NCI-H2029 (cell line): ENCODE measurements at places on chromosomes 3 and 15.

DNA sequence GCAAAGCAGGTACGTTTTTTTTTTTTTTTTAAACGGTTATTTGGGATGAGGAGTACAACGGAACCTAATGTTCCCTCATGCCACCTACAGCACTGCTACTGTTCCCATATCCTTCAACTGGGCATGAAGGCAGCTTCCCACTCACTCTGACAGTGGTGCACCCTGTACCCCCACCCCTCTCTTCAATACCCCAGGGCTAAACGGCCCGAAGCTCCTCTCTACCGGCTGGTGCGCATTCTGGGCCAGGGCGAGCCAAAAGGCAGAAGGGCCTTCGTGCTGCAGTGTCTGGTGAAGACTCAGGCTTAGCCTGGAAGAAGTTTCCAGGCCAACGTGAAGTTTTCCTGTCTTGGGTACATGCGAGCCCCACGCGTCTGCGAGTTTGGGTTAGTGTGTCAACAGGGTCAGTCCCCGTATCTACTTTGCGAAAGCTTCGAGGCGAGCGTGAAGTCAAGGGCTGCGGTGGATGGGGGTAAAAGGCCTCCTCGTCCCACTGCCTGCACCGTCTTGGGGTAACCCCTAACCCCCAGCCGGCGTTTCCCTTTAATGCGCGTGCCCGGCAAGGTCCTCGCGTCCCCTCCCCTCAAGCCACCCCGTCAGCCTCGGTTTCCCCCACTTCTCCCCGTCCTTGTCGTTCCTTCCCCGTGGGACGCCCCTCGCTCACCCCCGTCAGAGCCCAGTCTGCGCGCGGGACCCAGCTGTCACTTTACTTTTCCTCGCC is 765 bp upstream of the UBE2E2 start:
- no peak for DNase-seq

GRCh38 chr3:37737134-37737533 is 124.5 kb upstream of the CTDSPL start:
- DNase-seq = no peak

DNA sequence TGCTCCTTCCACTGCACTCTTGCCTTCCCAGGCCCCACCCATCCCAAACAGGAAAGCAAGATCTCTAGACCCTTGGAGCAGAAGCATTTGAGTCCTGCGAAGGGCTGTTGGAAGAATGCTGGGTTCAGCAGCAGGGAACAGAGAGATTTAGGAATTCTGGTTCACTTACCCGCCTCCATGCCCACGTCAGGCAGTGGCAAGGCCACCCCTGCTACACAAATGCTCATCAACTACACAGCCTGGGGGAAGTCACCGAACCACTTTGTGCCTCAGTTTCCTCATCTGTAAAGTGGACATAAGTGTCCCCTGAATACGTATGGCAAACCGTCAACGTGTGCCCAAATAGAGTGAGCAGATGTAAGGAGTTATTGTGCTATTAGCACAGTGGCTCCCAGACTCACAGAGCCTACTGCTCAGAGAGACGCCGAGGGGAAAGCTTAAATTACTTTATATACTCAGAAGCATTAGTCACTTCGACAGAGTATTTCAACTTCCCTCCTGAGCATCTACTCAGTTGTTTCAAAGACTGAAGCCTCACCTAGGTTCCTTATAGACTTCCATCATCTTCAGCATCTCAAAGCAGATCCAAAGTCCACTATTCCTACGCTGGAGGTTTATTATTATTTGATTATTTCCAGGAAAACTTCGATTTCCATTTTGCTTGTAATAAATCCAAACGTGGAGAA is 905 bp downstream of the HOMER2 start:
- no peak for DNase-seq

DNA sequence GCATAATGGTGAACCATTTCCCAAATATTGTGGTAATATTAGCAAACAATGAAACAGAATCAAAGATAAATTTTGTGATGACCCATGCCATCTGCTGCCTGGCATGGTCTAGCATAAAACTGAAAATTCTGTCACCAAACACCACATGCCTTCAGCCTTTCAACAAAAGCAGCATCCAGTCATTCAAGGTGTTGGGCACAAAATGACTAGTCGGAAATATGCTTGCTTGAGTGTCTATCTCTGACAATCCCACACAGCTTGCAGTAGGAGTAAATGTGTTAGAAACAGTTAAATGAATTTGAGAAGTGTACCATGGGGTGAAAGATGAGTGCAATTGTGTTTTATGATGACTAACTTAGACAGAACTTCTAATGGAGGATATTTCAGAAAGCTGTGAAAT is 61.7 kb upstream of the CDIN1 start:
- no peak for DNase-seq

GRCh38 chr15:50506121-50506520 is 40.3 kb downstream of the USP50 start:
- no peak for DNase-seq

- DNase-seq = no peak
Observed at GRCh38 chr3:100709842-100710260, 557 bp downstream of the TFG start.

DNA sequence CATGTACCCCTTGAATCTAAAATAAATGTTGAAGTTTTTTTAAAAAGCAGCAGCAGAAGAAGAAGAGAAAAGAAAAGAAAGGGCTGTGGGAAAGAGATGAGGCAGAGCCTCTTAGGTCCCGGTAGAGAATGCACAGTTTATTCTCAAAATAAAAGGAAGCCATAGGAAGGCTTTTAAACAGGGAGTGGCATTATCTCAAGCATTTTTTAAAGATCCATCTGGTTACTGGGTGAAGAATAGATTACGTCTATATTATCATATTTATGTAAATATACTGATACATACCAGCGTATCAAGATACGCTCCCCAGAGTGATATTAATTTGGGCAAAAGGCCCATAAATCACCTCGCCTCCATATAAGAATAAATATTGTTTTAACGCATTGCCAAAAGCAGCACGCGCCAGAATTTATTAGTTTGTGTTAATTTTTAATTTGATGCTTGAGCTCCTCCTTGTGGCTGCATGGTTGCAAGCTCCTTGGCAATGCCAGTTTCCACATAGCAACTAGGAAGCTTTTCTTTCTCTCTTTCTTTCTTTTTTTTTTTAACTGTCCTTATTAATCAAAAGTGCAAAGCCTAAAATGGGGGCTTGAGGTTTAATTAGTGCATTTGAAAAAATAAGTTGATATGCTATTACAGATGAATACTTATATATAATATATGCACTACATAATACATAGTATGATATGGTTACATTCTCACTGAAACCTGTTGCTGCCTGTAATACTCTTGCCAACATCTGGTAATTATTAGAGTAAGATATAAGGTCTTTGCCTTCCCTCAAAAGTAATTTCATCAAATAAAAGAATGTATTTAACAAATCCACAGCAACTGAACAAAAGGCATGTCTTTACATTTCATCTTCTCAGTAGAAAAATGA is 242.8 kb upstream of the UBE2E2 start:
- peak; percentile 71 for DNase-seq

DNA sequence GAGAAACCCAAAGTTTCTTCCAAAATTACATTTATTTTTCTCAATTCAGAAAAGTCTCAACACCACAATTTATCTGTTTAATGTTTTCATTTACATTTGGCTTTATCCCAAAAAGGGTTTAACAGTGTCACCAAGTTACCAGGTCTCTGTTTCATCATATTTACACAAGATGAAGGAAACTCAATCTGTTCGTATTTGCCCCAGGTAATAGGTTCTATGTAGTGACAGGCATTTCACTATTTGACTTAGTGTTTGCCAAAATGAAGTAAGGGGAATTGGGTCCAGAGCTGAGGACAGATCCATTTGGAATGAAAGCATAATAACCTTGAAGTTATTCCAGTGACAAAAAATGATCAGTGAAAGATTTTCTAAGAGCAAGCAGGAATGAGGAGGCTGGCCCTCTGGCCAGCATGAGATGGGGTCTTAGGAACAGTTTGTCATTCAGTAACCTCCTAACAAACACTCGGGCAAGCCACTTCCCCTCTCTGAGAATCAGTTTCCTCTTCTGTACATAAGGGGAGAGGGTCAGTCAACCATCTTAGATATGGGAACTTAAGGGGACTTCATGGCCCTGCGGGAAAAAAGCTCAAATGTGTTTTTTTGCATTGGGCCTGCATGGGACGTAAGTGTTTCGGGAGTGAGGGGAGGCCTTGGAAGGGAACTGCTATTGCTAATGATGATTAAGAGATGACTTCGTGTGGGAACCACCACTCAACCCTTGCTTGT is 31.8 kb downstream of the UMPS start:
- DNase-seq = no peak

GRCh38 chr15:71730277-71731144 is 79.8 kb upstream of the NR2E3 start:
- DNase-seq = no peak

DNA sequence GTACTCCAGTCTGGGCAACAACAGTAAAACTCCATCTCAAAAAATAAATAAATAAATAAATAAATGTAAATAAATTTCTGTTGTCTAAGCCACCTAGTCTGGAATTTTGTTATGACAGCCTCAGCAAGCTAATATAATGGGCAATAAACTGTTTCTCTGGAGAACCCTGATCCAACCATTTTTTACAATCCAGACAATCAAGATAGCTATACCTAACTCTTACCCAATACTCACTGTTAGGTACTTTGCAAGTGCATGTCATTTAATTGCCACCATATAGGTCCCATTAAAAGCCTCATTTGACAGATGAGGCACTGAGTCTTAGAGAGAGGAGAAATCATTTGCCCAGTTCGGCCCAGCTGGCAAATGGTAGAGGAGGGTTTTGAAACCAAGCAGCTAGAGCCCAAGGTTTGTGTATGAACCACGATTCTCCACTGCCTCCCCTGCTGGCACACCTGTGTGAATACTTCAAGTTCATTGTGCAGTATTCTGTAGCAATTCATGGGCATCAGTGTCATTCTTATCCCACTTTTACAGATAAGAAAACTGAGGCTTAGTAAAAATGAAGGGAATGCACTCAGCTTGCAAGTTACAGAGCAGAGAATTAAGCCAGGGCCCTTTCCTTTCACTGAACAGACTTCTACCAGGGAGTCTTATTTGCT is 107.0 kb upstream of the UBE2E1 start:
- DNase-seq = no peak

DNA sequence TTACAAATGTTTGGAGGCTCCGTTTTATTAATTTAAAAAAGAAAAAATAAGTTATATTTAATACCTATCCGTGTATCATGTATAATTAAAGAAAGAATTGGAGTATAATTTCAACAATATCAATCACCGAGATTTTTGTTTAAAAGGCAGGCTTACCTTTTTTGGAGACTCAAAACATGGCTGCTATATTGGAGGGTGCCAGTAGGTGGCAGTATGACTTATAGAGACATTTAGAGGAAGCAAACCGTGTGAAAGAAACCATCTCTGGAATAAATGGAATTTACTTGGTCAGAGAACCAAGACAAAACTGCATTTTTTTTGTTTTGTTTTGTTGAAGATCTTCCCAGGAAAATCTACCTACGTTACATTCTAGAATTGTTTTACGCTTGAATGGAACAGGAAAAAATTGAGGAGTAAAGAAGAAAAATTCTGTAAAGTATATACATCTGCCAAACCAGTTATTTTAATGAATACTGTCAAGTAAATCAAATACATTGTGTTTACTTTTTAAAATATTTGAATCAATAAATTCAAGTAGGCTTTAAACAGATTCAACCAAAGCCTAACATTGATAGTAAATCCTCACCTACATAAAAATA is 802.6 kb upstream of the ALCAM start:
- DNase-seq = peak; percentile 38

- DNase-seq = no peak
Observed at GRCh38 chr3:72887343-72887704, 522 bp upstream of the GXYLT2 start.

- peak; percentile 62 for DNase-seq
Observed at GRCh38 chr3:125280668-125281361, 68.3 kb upstream of the SLC12A8 start.

- DNase-seq = no peak
Observed at GRCh38 chr3:177089901-177090300, 107.4 kb downstream of the TBL1XR1 start.

- no peak for DNase-seq
Observed at GRCh38 chr3:138389144-138389601, 40.8 kb downstream of the MRAS start.

DNA sequence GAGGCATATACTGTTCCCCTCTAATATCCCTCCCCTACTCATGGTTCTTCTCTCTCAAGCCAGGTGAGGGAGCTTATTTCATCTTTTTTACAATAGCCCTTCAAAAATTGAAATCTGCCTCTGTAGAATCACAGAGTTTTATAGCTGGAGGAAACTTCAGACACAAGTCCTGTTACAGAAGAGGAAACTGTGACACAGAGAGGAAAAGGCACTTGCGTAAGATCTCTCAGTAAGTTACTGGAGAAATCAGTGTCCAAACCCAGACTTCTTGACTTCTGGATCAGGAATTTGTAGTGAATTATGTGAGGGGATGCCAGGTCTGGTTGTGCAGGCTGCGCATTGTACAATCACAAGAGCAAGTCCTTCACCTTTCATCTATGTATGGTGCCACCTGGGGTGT is 4.6 kb downstream of the FGD5 start:
- no peak for DNase-seq

GRCh38 chr3:197300361-197300760 is 1.9 kb upstream of the DLG1 start:
- DNase-seq = no peak

- DNase-seq = no peak
Observed at GRCh38 chr15:80533790-80534333, 129.7 kb downstream of the ARNT2 start.

GRCh38 chr3:156620260-156620659 is 54.1 kb upstream of the TIPARP start:
- peak; percentile 84 for DNase-seq

DNA sequence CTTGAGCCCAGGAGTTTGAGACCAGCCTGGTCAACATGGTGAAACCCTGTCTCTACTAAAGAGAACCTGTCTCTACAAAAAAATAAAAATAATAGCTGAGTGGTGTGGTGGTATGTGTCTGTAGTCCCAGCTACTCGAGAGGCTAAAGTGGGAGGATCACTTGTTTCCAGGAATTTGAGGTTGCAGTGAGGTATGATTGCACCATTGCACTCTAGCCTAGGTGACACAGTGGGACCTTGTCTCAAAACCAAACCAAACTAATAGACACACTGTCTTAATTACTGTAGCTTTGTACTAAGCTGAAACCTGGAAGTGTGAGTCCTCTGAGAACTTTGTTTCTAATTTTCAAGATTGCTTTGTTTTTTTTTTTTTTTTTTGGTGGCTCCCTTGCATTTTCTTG is 30.4 kb downstream of the MGA start:
- no peak for DNase-seq

- DNase-seq = no peak
Observed at GRCh38 chr15:81171286-81171685, 25.4 kb upstream of the IL16 start.

DNA sequence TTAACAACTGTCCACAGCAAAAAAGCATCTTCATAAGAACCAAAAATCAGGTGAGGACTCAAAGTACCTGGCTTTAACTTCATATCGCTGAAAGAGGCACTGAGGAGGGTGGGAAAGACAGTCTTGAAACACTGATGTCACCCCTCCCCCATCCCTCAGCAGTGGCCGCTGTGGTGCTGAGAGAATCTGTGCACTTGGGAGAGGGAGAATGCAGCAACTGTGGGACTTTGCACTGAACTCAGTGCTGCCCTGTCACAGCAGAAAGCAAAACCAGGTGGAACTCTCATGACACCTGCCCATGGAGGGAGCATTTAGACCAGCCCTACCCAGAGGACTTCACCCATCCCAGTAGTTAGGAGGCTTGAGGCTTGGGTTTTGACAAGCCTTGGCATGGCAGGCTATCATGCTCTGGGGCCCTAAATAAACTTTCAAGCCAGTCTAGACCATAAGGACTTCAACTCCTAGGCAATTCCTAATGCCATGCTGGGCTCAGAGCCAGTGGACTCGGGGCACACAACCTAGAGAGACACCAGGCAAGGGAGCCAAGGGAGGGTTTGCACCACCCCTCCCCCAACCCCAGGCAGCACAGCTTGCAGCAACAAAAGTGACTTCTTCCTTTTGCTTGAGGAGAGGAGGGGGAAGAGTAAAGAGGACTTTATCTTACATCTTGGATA is 6.1 kb upstream of the ZSCAN2 start:
- DNase-seq = no peak
